Thyroid gland (tissue), 4 donors: ENCODE measurements at places on chromosomes 16 and 17. TPM values are rescaled to one million over a fixed set of nuclear protein-coding genes. Genes with fewer than 3 reads are reported as not detected.
A peak's percentile ranks its signal among the peaks of the same experiment; 100 is the strongest.

GRCh38 chr17:68694791-68695485, 93.8 kb upstream of the FAM20A start:
- H3K4me3 ChIP-seq, result no peak overlapping the region
- DNase-seq, result no peak
- H3K4me1 ChIP-seq, result no peaks in the 10 kb centered on the region
- no peaks in the 10 kb centered on the region for H3K27me3 ChIP-seq
- H3K27ac ChIP-seq, result no peak overlapping the region

The KCNJ12 gene
- 2.4 TPM for total RNA-seq

GRCh38 chr17:80696456-80696855, 151.8 kb downstream of the RPTOR start:
- no peaks in the 10 kb centered on the region for H3K4me1 ChIP-seq
- H3K27ac ChIP-seq, result no peak overlapping the region
- no peak for DNase-seq
- H3K36me3 ChIP-seq, result no peaks in the 10 kb centered on the region

GRCh38 chr17:3665834-3666233, 2.5 kb downstream of the TAX1BP3 start:
- H3K27me3 ChIP-seq, result no peaks in the 10 kb centered on the region
- H3K4me1 ChIP-seq, result peaks cover 25% of the 10 kb centered on the region
- H3K27ac ChIP-seq, result no peak overlapping the region
- no peak for DNase-seq
- no peak overlapping the region for H3K4me3 ChIP-seq

The CDR2L gene
- total RNA-seq, result 4.8 TPM

DNA sequence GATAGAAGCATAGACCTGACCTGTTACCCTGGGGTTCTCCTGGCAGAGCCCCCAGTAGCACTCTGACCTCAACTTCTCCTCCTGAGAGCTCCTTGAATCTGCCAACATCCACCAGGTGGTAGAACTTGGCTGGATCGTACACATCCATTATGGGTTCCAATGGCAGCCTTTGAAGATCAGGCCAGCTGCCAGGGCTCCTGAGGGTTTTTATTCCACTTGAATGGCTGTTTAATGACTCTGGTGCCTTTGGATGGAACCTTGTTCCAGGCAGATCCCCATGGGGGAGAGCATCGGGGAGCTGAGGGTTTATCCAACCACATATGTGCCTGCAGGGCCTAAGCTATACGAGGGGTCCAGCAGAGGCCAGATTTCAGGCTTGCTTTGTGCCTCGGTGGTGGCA, 47.1 kb upstream of the CLEC19A start:
- no peaks in the 10 kb centered on the region for H3K4me1 ChIP-seq
- H3K27ac ChIP-seq, result no peak overlapping the region
- no peaks in the 10 kb centered on the region for H3K27me3 ChIP-seq
- DNase-seq, result peak; percentile 71
- H3K4me3 ChIP-seq, result no peak overlapping the region
- H3K36me3 ChIP-seq, result no peaks in the 10 kb centered on the region

GRCh38 chr17:17122781-17123483, 80.7 kb downstream of the MPRIP start:
- peaks cover 47% of the 10 kb centered on the region for H3K4me1 ChIP-seq
- DNase-seq, result no peak
- no peak overlapping the region for H3K27ac ChIP-seq
- no peaks in the 10 kb centered on the region for H3K36me3 ChIP-seq
- H3K4me3 ChIP-seq, result no peak overlapping the region
- H3K27me3 ChIP-seq, result no peaks in the 10 kb centered on the region

GRCh38 chr16:84406006-84406963, 37.9 kb downstream of the ATP2C2 start:
- H3K4me3 ChIP-seq, result no peak overlapping the region
- H3K27me3 ChIP-seq, result no peaks in the 10 kb centered on the region
- DNase-seq, result no peak
- H3K4me1 ChIP-seq, result no peaks in the 10 kb centered on the region

DNA sequence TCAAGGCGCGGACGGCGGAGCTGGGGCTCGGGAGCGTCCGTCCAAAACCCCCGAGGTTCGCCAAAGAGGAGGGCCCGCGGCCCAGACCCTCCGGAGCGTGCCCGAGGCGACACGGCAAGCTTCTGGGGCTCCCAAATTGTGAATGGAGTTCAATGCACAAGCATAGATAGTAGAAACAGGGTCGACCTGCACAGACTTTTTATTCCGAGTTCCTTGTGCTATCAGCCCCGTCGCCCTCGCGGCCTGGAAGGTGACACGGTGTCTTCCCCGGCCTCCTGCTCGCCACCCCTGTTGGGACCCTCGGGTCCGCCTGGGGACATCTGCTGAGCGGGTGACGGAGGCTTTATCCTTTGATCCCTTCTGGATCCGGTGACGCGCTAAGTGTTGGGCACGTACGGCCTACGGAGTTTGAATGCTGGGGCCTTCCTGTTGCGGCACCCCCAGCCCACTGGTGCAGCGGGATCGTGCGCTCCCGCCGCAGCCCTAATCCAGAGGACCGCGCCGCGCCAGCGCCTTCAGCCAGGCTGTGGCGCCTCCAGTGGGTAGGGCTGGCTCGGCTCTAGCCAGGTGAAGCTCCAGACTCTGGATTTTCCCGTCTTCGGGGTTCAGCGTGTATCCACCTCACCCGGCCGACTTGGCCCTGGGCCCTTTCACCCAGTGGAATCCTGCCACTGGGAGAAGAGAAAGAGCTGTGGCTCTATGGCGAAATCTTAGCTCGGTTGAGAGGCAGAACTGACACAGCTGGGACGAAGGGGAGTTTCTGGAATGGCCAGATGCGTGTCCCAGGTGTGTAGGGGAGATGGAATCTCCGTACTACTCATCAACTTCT, 17.0 kb upstream of the NTN1 start:
- peaks cover 9% of the 10 kb centered on the region for H3K4me1 ChIP-seq
- H3K27ac ChIP-seq, result no peak overlapping the region
- H3K4me3 ChIP-seq, result no peak overlapping the region

The KRTAP3-1 gene
- not detected for total RNA-seq

DNA sequence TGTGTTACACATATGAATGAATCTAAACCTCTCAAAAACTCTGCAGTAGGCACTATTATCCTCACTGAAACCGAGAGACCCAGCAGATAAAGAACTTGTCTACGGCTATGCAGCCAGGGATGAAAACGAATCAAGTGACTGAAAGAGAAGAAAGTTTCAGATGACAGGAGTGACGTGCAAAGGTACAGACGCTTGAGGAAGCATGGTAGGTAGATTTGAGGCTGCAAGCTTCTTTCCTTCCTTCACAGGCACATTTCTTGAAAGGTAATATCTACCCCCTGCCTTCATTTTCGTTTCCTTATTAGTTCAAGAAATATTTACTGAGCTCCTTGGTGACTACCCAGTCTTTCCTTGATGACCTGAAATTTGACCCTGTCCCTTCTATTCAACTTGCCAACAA, 211.5 kb upstream of the AXIN2 start:
- no peak overlapping the region for H3K27ac ChIP-seq
- no peaks in the 10 kb centered on the region for H3K27me3 ChIP-seq
- no peaks in the 10 kb centered on the region for H3K36me3 ChIP-seq
- H3K4me1 ChIP-seq, result no peaks in the 10 kb centered on the region

GRCh38 chr16:8713635-8714172, 39.3 kb downstream of the ABAT start:
- DNase-seq, result no peak
- H3K27me3 ChIP-seq, result no peaks in the 10 kb centered on the region
- no peaks in the 10 kb centered on the region for H3K36me3 ChIP-seq
- no peak overlapping the region for H3K27ac ChIP-seq

DNA sequence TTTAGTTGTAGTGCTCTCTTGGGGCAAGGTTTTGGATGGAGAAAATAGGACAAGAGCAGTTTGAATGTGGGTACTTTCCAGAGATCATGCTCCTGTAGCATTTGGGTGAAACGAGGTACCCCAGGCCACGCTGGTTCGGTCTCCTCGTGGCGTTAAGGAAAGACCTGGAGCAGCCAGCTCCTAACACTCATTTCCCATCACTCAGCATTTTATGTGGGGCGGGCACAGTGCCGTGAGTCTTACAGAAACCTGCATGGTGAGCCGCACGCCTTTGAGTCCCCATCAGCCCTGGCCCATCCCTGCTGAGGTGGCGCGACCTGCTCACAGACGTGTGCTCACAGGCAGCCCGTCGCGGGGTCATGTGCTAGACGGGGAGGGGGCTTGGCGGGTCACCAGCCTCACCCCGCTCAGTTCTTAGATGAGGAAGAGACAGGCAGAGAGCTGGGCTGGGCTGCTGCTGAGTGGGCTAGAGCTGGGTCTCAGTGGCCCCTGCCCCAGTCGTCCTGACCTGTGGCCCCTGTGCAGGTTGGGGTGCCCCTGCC, 37.3 kb downstream of the TBCD start:
- H3K4me1 ChIP-seq, result no peaks in the 10 kb centered on the region
- H3K36me3 ChIP-seq, result no peaks in the 10 kb centered on the region
- no peak overlapping the region for H3K27ac ChIP-seq
- H3K4me3 ChIP-seq, result no peak overlapping the region

DNA sequence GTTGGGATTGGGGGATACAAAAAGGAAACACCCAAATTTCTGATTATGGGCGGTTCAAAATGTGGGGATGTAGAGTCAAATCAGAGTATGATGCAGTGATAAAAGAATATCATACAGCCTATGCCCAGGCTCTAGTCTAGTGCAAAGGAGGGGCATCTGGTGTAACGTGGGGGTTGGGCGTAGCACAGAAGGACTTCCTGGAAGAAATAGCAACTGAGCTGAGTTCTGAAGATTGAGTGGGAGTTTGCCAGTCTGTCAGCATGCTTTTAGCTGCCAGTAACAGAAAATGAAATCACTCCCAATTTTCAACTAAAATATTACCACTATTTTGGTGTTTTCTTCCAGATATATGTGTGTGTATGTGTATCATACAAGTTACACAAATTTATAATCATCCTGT, 196.9 kb downstream of the SPECC1 start:
- no peak for DNase-seq
- H3K36me3 ChIP-seq, result no peaks in the 10 kb centered on the region
- H3K27me3 ChIP-seq, result no peaks in the 10 kb centered on the region

- H3K4me1 ChIP-seq, result no peaks in the 10 kb centered on the region
- no peak overlapping the region for H3K27ac ChIP-seq
- H3K36me3 ChIP-seq, result peaks cover 16% of the 10 kb centered on the region
- no peaks in the 10 kb centered on the region for H3K27me3 ChIP-seq
- DNase-seq, result no peak
These were observed 57.0 kb upstream of the CLEC19A start for GRCh38 chr16:19228575-19228974.

GRCh38 chr17:79044462-79044861, 20.5 kb downstream of the C1QTNF1 start:
- no peak for DNase-seq
- no peak overlapping the region for H3K4me3 ChIP-seq
- H3K27ac ChIP-seq, result no peak overlapping the region
- no peaks in the 10 kb centered on the region for H3K27me3 ChIP-seq
- H3K36me3 ChIP-seq, result no peaks in the 10 kb centered on the region
- H3K4me1 ChIP-seq, result peaks cover 15% of the 10 kb centered on the region

GRCh38 chr16:71709229-71709781, 15.2 kb downstream of the PHLPP2 start:
- no peak overlapping the region for H3K4me3 ChIP-seq
- no peaks in the 10 kb centered on the region for H3K27me3 ChIP-seq
- DNase-seq, result no peak
- peaks cover 10% of the 10 kb centered on the region for H3K4me1 ChIP-seq

DNA sequence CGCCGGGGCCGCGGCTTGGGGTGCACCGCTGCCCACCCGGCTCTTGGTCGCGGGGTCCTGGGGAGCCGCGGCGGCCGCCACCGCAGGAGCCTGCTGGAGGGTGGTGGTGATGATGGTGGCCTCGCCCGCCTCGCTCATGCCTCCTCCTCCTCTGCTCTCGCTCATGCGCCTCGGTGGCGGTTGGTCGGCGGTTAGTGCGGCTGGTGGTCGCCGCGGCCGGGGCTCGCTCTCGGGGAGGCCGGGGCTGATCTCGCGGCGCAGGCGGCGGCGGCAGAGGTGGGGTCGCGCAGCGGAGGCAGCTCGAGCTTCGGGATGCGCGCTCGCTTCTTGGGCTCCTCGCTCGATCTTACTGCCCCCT, 41.6 kb downstream of the AHSP start:
- H3K4me1 ChIP-seq, result no peaks in the 10 kb centered on the region
- H3K4me3 ChIP-seq, result no peak overlapping the region
- DNase-seq, result no peak
- H3K27ac ChIP-seq, result no peak overlapping the region
